ENCODE measurements at places on chromosomes 7 and 10.

- DNase-seq: no peak
Measured at GRCh38 chr7:100167912-100168323, 499 bp downstream of the GAL3ST4 start.

DNA sequence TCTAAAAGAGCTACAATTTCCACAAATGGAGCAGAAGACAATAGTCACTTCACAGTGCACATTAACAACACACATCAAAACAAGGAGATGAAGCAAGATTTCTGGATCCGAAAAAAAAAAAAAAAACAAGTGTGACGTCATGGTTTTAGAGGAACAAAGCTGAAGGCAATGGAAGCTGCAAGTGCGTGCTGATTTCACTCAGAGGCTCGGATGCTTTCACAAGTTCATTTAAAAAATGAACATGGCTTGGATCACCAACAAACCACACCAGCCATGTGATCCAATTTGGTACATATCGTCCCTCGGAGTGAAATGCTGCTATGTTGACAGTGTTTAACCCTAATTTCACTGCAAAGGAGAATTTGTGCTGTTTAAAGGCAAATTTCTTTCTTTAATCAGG, 337.0 kb upstream of the PRKCQ start:
- no peak for DNase-seq

DNA sequence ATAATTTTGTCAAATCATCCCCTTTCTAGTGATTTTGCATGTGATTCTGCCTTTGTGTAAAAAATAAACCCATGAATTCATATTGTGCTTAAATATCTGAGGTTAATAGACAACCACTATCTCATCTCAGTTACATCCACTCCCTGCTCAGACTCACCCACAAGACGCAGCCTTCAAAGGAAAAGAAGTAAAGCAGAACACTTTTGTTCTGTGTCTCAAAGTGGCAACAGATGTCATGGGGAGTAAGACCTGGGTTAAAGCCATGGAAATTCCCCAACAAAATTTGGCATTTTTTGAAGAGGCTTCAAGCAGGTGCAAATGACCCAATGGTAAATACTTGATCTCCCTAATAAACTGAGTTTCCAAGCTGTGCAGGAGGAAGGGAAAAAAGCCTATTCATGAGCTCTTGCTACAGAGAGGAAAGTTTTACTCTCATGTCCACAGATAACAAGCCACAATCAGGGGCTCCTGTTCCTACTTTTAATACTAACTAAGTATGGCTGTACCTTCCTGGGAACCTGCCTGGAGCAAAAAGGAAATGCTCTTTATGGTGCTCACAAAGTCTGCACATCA, 4.7 kb downstream of the CYP3A7 start:
- no peak for DNase-seq

- DNase-seq: no peak
Measured at GRCh38 chr10:74406006-74406405, 255.0 kb downstream of the ADK start.

GRCh38 chr10:132220061-132220460, 33.3 kb downstream of the DPYSL4 start:
- no peak for DNase-seq

GRCh38 chr10:128462844-128463243, 336.6 kb upstream of the MKI67 start:
- DNase-seq: no peak

DNA sequence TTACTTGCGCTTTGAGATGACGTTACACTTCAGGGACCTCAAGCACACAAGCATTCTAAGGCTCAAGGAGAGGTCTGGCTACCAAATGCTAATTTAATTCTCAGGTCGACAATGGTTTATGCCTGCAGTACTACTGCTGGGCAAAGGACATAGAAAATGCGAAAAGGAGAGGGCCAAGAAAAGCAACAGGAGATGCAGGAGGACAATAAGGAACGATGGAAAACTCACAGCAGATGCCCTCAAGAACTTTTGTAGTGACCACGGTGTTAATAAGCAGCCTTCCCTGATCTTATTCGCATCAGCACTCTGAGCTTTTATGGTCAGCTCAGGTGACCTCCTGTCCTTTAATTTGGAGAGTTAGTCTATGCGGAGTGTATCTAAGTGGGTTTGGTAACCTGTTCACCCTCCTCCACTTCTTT, 146.3 kb downstream of the GPR85 start:
- no peak for DNase-seq

Data from right hindlimb (tissue), 1 donor.